ENCODE measurements at places on chromosomes 11 and 22.

- DNase-seq = peak; percentile 41
These were observed 47.1 kb downstream of the ADM start for GRCh38 chr11:10351765-10352641.

- DNase-seq = no peak
These were observed 21.9 kb upstream of the RAB30 start for GRCh38 chr11:83093634-83094033.

GRCh38 chr11:99325847-99326246, 305.1 kb downstream of the CNTN5 start:
- peak; percentile 70 for DNase-seq

DNA sequence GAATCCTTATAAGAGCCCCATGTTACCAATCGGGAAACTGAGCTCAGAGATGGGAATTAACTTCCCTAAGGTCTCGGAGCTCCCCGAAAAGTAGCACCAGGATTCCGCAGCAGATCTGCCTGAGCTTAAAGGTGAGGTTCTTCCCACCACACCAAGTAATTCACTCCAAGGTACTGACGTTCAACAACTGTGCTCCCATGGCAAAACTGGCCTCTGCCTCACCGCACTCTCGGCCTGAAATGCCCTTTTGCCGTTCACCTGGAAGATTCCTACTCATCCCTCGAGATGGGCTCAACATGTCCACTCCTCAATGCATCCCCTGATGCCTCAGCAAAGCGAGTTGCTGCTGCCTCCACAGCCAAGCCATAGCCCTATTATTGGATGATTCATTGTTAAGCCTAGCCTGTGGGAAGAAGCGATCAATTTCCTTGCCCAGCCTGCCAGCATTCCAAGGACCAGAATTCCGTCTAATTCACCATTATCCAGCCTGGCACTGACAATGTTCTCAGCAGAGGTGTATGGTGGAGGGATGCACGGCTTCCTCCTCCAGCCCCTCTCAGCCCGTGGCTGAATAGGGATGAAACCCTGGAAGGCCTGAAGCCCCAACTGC, 4.2 kb downstream of the PLAAT3 start:
- DNase-seq = no peak

DNA sequence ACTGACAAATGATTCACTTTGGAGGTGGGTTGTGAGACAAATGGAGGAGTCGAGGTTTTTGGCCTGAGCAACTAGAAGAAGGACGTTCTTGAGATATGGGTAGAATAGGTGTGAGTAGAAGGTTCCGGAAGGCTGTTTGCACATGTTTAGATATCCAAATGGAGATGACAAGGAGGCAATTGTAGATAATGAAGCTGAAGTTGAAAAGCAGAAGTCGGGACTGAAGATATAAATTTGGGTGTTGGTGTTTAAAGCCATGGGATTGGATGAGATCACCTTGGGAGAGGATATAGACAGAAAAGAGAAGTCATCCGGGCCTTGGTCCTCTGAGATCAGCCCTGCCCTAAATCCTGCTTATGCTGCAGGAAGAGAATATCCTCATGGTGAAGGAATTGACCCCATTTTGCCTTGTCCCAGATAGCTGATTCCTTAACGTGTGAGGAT, 75.5 kb upstream of the CD44 start:
- no peak for DNase-seq

DNA sequence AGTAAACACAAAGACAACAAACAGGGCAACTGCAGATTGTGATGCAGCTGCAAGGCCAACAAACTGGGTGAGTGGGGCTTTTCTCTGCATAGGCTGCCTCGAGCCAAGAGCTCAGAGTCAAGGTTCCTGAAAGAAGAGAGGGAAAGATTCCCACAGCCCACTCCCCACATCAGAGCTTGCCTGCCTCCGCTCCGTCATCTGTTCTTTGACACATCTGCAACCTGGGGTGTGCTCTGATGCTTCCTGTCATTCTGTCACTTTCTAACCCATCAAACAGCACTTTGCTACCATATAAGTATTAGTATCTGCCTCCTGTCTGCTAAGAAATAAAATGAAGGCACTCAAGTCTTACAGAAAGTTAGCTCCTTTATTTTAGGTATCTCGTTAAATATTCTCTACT, 46.9 kb downstream of the C22orf31 start:
- no peak for DNase-seq

GRCh38 chr11:6129635-6130034, 22.2 kb downstream of the OR56B4 start:
- DNase-seq = no peak

DNA sequence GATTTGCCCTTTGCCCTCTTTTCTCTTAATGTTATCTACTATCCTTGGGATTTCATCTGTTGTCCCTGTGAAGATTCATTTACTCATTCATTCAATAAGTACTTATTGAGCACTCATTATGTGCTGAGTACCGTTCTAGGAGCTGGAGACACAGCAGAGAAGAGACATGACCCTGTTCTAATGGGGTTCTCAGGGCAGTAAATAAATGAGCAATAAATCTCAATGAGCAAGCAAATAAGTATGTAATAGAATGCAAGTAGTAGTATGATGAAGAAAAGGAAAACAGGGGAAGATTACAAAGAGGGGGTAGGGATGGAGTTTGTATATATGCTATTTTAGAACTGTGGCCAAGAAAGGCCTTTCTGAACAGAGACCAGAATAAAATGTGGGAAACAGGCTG, 34.2 kb upstream of the NRIP3 start:
- no peak for DNase-seq

DNA sequence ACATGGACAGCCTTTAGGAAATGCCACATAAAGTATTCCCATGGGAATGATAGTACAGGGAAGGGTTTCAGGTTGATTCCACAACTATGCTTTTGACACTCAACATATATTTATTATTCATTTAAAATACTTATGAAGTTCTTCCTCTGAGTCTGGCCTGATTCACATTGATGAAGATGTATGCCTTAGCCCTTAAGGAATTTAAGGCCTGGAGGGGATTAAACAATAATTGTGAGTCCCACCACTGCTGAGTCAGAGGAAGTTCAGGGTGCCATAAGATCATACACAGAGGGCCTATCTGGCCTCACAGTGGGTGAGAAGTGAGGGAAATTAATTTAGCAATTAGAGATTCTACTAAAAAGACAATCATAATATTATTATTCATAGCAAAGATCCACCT, 161.1 kb upstream of the SNX19 start:
- no peak for DNase-seq

GRCh38 chr11:75606099-75606498, 44.0 kb downstream of the SERPINH1 start:
- no peak for DNase-seq

DNA sequence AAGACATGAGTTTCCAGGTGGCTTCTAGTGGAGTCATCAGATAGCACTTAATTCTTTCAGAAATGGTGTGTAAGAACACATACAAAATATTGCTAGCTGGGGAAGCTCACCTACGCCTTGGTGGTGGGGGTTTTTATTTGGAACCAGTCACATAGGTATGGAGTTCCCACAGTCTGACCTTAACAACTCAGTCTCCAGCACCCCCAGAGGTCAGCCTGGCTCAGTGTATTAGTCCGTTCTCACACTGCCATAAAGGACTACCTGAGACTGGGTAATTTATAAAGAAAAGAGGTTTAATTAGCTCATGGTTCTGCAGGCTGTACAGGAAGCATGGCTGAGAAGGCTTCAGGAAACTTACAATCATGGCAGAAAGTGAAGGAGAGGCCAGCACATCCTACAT, 317.5 kb upstream of the ZC3H12C start:
- DNase-seq = no peak

- DNase-seq = no peak
These were observed 236.3 kb downstream of the KIRREL3 start for GRCh38 chr11:126764231-126764630.

DNA sequence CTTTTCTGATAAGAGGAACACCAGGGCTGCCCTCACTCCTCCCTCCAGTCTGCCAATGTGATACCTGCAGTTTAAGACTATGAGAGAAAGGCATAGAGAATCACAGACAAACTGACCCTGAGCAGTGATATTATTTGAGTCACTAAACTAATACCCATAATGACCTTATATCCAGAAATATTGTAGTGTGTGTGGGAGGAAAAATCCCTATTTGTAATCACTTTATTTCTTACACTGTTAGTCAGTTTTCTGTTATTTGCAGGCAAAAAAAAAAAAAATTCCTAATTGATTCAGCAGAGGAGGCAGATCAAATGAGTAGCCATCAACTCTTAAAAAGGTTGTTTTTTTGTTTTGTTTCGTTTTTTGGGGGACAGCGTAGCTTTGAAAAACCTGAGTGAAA, 82.5 kb downstream of the MAML2 start:
- DNase-seq = no peak

DNA sequence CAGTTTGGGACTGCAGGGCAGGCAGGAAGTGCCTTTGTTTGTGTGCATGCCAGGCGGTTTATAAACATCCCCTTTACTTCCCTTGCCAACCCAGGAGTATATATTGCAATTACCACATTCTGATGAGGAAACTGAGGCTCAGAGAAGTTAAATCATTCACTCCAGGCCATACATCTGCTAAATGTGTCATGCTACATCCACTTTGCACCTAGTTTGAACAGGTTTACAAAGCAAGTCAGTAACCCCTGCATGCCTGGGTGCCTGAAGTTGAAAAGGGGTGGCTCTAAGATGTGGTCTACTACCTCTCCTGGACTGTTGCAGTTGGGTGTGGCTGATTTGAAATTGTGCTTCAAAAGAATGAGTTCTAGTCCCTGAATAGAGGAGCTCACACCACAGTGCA, 23.6 kb downstream of the FLI1 start:
- no peak for DNase-seq

- DNase-seq = no peak
These were observed 49.3 kb downstream of the LRFN4 start for GRCh38 chr11:66906061-66906733.

- DNase-seq = no peak
These were observed 1.0 kb downstream of the PIDD1 start for GRCh38 chr11:803770-804598.

GRCh38 chr11:116819049-116819448, 4.1 kb downstream of the APOA4 start:
- DNase-seq = no peak

GRCh38 chr11:44268614-44269080, 41.3 kb downstream of the ALX4 start:
- no peak for DNase-seq

GRCh38 chr11:35764417-35764816, 101.8 kb downstream of the TRIM44 start:
- DNase-seq = no peak

Data from fibroblast of the conjunctiva (primary cell).